Brain (organoid and tissue), 16 donors: ENCODE measurements at places on chromosomes 4 and X.

DNA sequence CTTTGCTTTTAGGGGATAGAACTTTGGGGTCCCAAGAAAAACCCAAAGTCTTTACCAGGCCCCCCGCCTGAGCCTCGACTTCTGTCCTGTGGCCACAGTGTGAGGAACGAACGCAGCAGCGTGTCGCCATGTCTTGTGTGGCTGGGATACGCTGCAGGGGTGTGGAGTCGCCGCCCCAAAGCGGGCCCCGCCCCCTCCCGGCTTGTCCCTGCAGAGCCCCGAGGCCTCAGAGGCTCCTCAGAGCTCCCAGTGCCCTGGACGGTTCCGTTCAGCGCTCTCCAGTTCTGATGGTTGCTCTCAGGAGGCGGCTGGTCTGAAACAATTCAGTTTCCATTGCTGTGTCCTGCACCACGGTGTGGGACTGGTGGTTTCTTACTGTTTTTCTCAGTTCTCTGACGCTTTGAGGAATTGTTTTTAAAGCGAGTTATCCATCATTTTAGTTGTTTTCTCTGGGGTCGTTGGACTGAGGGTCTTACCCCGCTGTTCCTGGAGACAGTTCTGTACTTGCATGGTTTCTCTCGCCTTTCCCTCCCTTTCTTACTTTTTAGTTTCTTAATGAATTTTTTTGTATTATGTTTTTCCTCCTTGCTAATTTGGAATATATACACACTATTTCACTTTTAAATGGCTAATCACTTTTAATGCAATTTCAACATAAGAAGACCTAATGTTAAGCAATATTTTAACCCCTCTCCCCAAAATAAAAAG is 1.6 kb upstream of the IDUA start:
- DNase-seq = no peak

DNA sequence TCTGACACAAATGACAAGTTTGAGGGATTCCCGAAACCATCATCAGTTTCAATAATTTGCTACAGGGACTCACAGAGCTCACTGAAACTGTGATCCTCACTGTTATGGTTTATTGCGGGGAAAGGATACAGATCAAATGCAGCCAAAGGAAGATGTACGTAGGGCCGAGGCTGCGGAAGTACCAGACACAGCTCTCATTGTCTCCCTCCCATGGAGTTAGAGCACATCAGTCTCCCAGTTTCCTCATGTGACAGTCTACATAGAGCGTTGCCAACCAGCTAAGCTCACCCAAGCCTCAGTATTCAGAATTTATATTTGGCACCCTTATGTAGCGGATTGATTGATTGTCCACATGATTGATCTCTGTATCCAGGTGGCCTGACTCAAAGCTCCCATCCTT is 137.8 kb upstream of the TENM3 start:
- DNase-seq = no peak

GRCh38 chr4:3184725-3185124 is 64.2 kb upstream of the MSANTD1 start:
- DNase-seq = no peak

- DNase-seq = no peak
Observed at GRCh38 chr4:183124228-183124627, 25.2 kb downstream of the WWC2 start.

DNA sequence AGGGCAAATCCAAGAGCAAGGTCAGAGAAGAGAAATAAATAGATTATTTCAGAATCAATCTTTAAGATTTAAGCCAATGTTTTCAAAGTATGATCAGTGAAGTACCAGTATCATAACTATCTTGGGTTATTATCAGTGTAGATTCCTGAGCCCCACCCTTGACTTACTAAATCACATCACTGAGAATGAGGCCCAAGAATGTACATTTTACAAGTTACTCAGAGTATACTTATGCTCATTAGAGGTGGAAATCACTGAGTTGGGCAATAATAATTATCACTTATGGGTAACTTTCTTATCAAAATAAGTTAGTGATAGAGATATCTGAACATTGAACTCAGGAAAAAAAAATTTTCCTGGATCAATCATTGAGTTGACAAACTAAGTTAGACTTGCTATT is 121.6 kb upstream of the NOCT start:
- DNase-seq = no peak

DNA sequence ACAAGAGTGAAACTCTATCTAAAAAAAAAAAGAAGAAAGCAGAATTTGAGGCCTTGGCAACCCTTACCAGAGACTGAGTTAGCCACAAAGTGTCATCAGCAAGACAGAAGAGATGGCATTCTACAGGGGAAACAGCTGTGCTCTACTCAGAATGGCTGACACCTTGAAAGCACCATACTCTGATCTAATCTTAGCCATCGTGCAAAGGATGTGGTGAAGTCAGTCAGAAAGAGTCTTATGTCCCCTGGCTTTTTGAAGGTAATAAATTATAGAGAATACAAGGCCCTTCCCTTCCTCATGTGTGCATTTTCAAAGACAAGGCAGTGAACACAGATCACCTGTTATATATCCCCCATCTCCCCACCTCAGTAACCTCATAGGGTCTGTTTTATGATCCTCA is 13.2 kb downstream of the CLNK start:
- no peak for DNase-seq

DNA sequence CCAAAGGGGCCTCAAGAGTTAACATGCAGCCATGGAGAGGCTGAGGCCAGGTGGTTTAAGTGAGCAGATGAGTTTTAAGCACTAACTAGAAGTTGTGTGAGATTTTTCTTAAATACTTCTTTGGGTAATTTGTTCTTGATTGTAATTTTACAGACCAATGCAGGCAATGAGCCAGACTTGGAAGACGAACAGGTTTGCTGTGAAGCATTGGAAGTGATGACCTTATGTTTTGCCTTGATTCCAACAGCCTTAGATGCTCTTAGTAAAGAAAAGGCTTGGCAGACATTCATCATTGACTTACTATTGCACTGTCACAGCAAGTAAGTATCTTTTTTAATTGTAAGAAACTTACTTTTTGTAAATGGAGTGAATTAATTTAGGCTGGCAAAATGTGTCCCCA is 103.9 kb downstream of the USP9X start:
- no peak for DNase-seq

DNA sequence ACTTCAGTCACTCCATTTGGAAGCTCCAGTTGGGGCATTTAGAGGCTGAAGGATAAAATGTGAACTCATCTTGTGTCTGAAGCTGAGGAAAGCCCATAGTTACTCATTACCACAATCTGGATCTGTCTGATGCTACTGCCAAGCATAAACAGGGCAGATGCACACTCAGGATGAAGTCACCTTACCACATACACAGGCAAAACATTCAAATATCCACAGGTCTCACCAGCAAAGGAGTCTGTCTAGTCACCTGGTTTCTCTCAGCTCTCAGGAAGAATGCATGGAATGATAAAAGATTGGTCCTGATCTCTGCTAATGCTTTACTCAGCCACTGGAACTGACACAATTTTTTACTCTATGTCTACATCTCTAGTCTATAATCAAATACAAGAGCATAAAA is 13.0 kb upstream of the ODAPH start:
- no peak for DNase-seq

DNA sequence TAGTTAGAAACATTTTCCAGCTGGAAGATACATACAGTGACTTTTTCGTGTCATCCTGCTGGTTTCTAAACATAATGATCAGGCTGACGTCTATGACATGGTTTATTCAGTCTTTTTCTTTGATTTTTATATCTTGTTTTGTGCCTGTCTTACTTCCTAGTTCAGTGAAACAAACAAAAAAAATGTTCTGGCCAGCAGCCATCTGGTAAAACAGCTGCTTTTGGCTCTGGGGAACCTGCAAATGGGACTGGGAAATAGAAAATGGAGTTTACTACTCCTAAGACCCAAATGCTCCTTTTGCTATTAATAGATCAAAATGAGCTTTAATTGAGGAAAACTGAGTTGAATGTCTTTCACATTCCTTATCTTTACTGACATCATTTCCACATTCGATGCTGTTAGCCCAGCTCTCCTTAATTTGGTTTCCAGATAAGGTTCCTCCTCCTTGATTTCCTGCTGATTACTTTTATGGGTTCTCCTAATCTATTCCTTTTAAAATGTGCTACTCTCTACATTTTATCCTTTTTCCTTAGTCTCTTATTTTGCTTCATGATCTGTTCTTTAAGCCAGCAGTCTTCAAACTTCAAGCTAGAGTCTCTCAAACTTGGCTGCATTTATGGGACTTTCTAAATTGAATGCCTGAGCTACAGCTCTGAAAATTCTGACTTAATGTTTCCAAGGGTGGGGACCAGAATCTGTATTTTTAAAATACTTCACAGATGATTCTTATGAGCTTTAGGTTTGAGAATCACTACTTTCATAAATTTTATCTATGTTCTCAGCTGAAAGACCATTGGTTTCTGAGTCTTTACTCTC is 499.5 kb downstream of the ANKRD50 start:
- peak; percentile 41 for DNase-seq

DNA sequence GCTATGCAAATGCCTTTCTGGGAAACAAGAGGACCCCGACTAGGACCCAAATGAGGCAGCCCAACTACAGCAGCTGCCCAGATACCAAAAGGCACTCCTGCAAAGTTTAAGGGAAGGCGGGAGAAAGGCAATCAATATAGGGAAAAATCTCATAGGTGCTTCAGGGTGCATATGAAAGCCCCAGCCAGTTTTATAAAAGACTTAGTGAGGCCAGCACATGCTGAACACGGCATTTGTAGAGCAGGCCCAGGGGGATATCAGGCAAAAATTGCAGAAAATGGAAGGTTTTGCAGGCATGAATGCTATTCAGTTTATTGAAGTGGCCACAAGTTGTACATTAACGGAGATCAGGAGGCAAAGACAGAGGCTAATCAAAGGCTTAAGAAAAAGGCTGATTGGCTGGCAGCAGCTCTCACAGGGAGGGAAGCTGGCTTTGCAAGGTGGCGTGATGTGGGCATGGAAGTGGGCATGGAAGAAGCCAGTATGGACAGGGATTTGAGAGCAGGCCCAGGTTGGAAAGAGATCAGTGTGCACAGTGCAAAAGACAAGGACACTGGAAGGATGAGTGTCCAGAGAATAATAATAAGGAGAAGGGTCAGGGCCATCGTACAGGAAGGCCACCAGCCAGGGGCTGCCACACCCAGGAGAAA is 37.7 kb upstream of the UGT2B7 start:
- DNase-seq = no peak

GRCh38 chr4:185803022-185803421 is 9.0 kb downstream of the SORBS2 start:
- no peak for DNase-seq

GRCh38 chrX:9555354-9555753 is 90.5 kb downstream of the TBL1X start:
- no peak for DNase-seq
